ENCODE measurements at places on chromosomes 3 and 15. TPM values are rescaled to one million over a fixed set of nuclear protein-coding genes. Genes with fewer than 3 reads are reported as not detected.

MYNN gene
- 13.8 TPM for total RNA-seq

DNA sequence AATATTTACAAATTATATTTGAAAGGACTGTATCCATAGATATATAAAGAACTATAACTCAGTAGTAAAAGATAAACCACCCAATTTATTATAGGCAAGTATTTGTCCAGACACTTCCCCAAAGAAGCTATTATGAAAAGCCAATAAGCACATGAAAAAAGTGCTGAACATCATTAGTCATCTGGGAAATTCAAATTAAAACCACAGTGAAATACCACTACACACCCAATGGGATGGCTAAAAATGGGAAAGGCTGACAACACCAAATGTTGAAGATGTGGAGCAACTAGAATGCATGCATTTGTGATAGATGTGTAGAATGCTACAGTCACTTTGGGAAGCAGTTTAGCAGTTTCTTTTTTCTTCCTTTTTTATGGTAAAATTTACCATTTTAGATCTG, 147.0 kb downstream of the PDE8A start:
- peaks cover 73% of the 10 kb centered on the region for H3K36me3 ChIP-seq
- H3K4me1 ChIP-seq, result peaks cover 21% of the 10 kb centered on the region
- no peak overlapping the region for H3K27ac ChIP-seq
- no peaks in the 10 kb centered on the region for H3K27me3 ChIP-seq
- no peak for DNase-seq

GPR156 gene
- total RNA-seq, result 0.26 TPM

GRCh38 chr3:60810881-60811280, 440.4 kb downstream of the FHIT start:
- no peak overlapping the region for H3K27ac ChIP-seq
- H3K36me3 ChIP-seq, result no peaks in the 10 kb centered on the region
- H3K27me3 ChIP-seq, result no peaks in the 10 kb centered on the region
- H3K4me1 ChIP-seq, result no peaks in the 10 kb centered on the region
- no peak overlapping the region for H3K4me3 ChIP-seq

DNA sequence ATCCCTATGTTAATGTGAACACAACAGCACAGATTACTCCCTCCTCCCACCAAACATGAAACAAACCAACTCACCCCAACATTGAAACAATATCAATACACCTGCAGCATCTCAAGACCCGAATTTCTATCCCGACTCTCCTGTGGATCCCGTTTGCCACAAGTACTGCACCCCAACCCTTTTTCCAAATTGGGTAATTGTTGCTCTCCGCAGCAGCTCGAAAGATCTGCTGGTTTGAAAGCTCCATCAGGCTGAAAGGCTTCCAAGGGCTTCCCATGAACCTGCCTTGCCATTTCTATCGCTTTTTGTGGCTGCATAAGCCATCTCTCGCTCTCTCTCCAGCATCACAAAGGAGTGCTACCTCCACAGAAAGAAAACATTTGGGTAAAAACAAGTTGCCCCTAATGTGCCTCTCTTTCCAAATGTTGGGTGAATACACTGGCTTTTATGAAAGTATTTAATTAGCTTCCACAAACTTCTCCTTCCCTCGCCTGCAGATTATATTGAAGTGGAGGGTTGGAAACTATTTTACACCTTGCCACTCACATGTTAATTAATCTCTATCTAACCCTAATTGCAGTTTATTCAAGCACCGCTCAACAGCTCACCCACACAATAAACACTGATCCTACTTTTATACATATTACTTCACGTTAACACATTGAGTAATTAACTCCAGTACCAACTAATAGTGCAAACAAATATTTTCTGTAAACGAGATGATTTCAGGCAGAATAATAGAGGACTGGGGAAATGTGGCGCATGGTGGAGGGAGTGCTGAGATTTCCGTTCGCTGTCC, 2.5 kb upstream of the FEZF2 start:
- H3K27ac ChIP-seq, result no peak overlapping the region
- no peaks in the 10 kb centered on the region for H3K36me3 ChIP-seq
- no peak for DNase-seq
- H3K27me3 ChIP-seq, result peaks cover 58% of the 10 kb centered on the region
- no peak overlapping the region for H3K4me3 ChIP-seq
- H3K4me1 ChIP-seq, result peaks cover 9% of the 10 kb centered on the region

PRR20G gene
- total RNA-seq, result not detected

GRCh38 chr15:98583771-98584430, 64.4 kb upstream of the IGF1R start:
- H3K4me1 ChIP-seq, result peaks cover 6% of the 10 kb centered on the region
- no peaks in the 10 kb centered on the region for H3K36me3 ChIP-seq
- no peak overlapping the region for H3K4me3 ChIP-seq
- H3K27me3 ChIP-seq, result peaks cover 15% of the 10 kb centered on the region
- no peak overlapping the region for H3K27ac ChIP-seq

GATA2 gene
- total RNA-seq, result 99.5 TPM

GRCh38 chr3:65604863-65605526, 433.7 kb downstream of the MAGI1 start:
- H3K27ac ChIP-seq, result 0 out of 2 replicates have a peak overlapping the region, but pooled peaks have one; percentile 15
- DNase-seq, result peak; percentile 66
- H3K36me3 ChIP-seq, result peaks cover 6% of the 10 kb centered on the region

DNA sequence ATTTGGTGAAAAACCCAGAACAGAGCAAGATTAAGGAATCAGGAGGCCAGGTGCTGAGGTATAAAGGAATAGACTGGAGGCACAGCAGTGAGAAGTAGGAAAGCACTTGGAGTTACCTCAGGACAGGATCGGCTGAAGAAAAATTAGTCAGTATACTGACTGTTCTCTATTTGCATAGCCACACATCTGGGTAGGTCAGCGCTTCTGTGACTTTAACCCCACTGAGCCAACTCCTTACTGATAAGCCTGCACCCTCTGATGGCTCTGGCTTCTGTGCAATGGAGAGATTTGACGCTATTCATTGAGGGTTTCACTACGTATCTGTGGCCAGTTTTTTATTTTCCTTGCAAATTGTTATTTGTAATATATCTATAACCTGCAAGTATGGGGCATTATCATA, 22.3 kb downstream of the MECOM start:
- H3K27ac ChIP-seq, result no peak overlapping the region
- no peak for DNase-seq
- H3K4me1 ChIP-seq, result no peaks in the 10 kb centered on the region
- H3K4me3 ChIP-seq, result no peak overlapping the region
- H3K36me3 ChIP-seq, result no peaks in the 10 kb centered on the region

GRCh38 chr3:132160198-132160597, 125.4 kb upstream of the CPNE4 start:
- no peak overlapping the region for H3K27ac ChIP-seq
- H3K27me3 ChIP-seq, result peaks cover 14% of the 10 kb centered on the region
- H3K36me3 ChIP-seq, result no peaks in the 10 kb centered on the region
- H3K4me3 ChIP-seq, result no peak overlapping the region
- no peak for DNase-seq
- no peaks in the 10 kb centered on the region for H3K4me1 ChIP-seq

DNA sequence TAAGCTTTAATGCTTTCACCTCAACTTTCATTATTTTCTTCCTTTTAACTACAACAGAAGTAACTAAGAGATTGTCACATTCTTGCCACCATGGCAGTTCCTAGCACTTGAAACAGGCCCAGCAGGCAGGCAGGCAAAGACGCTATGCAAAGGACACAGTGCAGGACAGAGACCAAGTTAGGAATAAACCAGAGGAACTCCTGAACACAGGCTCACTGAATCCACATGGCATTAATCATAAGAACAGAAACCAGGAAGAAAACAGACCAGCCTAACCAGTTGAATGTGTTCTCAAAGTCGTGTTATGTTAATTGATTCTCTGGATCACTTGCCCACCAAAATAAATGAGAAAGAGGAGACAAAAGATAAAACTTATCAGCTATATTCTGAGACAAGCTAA, 397.6 kb downstream of the TBL1XR1 start:
- DNase-seq, result no peak
- H3K27me3 ChIP-seq, result no peaks in the 10 kb centered on the region
- no peaks in the 10 kb centered on the region for H3K36me3 ChIP-seq
- no peak overlapping the region for H3K27ac ChIP-seq
- H3K4me3 ChIP-seq, result no peak overlapping the region
- H3K4me1 ChIP-seq, result no peaks in the 10 kb centered on the region

GRCh38 chr3:72255191-72255590, 470.2 kb upstream of the PROK2 start:
- H3K4me1 ChIP-seq, result peaks cover 7% of the 10 kb centered on the region
- H3K27ac ChIP-seq, result no peak overlapping the region
- peak; percentile 60 for DNase-seq

DNA sequence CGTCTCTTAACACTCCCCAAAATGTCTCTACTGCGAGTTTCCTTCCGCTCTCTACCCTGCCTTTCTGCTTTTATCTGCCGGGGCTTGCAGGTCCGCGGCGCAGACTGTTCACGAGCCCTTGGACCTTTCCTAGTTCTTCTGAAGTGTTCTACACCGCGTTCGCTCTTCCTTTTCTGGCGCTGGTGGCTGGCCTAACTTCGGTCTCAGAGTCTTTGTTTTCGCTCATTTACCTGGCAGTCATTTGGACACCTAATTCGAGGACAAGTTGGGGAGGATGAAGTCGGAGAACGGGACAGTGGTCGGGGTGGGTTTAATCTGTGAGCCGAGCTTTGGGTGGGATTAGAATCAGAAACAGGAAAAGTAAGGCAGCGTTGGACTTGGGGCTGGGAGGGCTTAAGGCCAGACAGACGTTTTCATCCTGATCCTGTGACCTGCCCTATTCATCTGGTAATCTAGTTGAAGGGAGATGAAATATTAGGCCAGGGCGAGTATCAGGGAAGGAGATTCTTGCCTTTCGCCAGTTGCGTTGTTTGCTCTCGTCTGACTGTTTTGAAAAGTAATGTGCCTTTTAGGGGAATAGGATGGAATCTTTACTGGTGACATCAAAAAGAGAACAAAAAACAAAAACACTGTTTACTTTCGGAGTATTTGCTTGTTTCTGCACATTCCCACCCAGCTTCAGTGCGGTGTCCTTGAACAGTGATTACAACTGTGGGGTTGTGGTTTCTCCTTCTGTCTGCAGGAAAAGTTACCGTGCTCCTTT, 1.8 kb downstream of the DIPK2A start:
- H3K27ac ChIP-seq, result peak overlapping the region; percentile 88
- no peaks in the 10 kb centered on the region for H3K36me3 ChIP-seq
- H3K27me3 ChIP-seq, result no peaks in the 10 kb centered on the region
- peak overlapping the region; percentile 96 for H3K4me3 ChIP-seq
- peaks cover 55% of the 10 kb centered on the region for H3K4me1 ChIP-seq

DNA sequence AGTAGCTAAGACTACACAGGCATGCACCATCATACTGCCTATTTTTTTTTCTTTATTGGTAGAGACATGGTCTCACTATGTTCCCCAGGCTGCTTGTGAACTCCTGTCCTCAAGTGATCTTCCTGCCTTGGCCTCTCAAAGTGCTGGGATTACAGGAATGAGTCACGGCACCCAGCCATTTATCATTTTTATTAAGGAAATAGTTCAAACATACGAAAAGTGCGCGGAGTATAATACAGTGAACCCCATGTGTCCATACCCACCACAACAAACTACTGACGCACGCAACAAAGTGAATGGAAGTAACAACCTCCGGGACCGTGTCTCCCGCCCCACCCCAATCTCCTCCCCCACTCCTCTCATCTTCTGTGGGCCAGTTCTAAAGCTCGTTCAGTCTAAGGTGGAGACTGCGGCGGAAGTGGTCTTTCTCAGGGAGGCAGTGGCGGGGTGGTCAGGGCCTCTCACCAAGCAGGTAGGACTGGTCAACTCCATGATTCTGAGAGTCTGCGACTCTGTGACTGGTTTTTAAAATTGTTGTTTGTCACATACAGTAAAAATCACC, 42.1 kb downstream of the DNAJB8 start:
- DNase-seq, result no peak
- H3K4me1 ChIP-seq, result peaks cover 7% of the 10 kb centered on the region
- peaks cover 5% of the 10 kb centered on the region for H3K27me3 ChIP-seq
- H3K27ac ChIP-seq, result no peak overlapping the region
- H3K36me3 ChIP-seq, result no peaks in the 10 kb centered on the region

PPP2R3A gene
- total RNA-seq, result 19.2 TPM

DNA sequence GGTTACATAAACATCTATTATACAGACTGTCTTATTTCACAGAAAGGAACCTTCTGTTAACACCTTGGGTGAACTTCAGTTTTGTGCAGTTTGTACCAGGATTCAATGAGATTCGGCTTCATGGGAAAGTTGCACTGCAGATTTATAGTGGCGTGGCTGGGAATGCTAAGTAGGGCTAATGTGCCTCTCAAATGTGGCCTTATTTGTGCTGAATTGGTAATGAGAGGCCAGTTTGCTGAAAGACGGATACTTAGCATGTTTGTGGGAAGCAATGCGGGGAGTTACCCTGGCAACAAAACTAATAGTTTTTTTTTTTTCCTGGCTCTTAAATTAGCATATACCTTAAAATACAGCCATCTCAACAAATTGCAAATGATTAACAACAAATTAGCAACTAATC, 28.6 kb upstream of the CEMIP start:
- H3K4me1 ChIP-seq, result peaks cover 32% of the 10 kb centered on the region
- H3K27ac ChIP-seq, result no peak overlapping the region
- no peak overlapping the region for H3K4me3 ChIP-seq
- H3K27me3 ChIP-seq, result no peaks in the 10 kb centered on the region
- peaks cover 36% of the 10 kb centered on the region for H3K36me3 ChIP-seq

LHFPL4 gene
- not detected for total RNA-seq

ATP10A gene
- 39.2 TPM for total RNA-seq

- peak; percentile 74 for DNase-seq
- H3K4me3 ChIP-seq, result no peak overlapping the region
- no peak overlapping the region for H3K27ac ChIP-seq
- H3K27me3 ChIP-seq, result peaks cover 66% of the 10 kb centered on the region
- 0 out of 2 replicates have a peak, but pooled peaks cover 6% of the 10 kb centered on the region for H3K4me1 ChIP-seq
Measured at GRCh38 chr3:184543843-184544512, 17.6 kb upstream of the EPHB3 start.

DNA sequence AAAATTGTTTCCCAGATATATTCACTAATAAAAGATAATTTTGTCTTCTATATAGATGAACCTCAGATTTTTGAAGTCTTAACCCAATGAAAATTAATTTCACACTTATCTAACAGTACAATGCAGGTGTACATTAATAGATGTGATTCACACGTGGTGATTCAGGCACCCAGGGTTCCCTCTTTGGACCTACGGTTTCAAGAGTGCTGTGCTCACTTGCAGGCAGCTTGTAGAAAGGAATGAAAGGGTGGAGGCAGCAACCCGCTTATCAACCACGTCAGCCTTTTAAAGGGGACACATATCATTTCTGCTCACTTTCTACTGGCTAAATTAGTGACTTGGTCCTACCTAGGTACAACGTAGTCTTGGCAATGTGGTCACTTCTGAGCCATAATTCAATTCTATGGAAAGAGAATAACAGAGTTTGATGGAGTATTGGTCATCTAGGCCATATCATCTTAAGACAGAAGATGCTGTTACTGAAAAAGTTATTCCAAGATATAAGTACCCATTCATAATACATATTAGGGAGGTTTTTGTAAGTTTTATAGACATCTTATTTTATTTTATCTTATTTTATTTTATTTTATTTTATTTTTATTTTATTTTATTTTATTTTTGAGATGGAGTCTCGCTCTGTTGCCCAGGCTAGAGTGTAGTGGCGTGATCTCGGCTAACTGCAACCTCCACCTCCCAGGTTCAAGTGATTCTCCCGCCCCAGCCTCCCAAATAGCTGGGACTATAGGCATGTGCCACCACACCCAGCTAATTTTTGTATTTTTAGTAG, 37.9 kb downstream of the ACP3 start:
- no peaks in the 10 kb centered on the region for H3K36me3 ChIP-seq
- H3K4me3 ChIP-seq, result no peak overlapping the region
- peaks cover 4% of the 10 kb centered on the region for H3K27me3 ChIP-seq
- no peak overlapping the region for H3K27ac ChIP-seq

- no peak overlapping the region for H3K4me3 ChIP-seq
- H3K27me3 ChIP-seq, result no peaks in the 10 kb centered on the region
- peaks cover 25% of the 10 kb centered on the region for H3K4me1 ChIP-seq
- no peaks in the 10 kb centered on the region for H3K36me3 ChIP-seq
Measured at GRCh38 chr3:159082519-159082918, 280.7 kb downstream of the MFSD1 start.

- no peaks in the 10 kb centered on the region for H3K36me3 ChIP-seq
- peaks cover 29% of the 10 kb centered on the region for H3K27me3 ChIP-seq
- peaks cover 19% of the 10 kb centered on the region for H3K4me1 ChIP-seq
- no peak overlapping the region for H3K4me3 ChIP-seq
- peak; percentile 54 for DNase-seq
Measured at GRCh38 chr3:183148056-183148455, 14.5 kb downstream of the LAMP3 start.

Data from HFFc6 (cell line).